ENCODE measurements at places on chromosomes 2 and 18.

GRCh38 chr2:23669413-23670244 is 257.3 kb downstream of the ATAD2B start:
- DNase-seq: no peak

GRCh38 chr2:136136931-136137330 is 19.0 kb upstream of the CXCR4 start:
- DNase-seq: peak; percentile 77

DNA sequence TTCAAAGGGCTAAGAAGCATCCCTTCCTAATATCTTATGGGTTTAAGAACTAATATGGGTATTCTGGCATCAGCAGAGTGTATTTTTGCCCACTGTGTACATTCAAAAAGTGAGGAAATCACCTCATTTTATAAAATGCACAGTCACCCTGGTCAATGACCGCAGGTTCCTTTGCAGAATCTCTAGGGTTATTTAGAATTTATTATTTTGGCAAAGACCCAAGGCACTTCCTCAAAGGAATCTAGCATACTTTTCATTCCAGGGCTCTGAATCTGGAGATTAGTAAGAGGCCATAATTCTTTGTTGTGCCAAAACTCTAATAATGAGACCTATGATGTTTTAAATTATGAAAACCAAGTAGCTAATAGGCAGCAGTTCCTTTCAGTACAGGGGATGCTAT is 27.2 kb upstream of the CDH2 start:
- DNase-seq: no peak

GRCh38 chr2:54691445-54692135 is 31.9 kb upstream of the EML6 start:
- DNase-seq: no peak

- DNase-seq: no peak
These were observed 14.1 kb downstream of the PTPN18 start for GRCh38 chr2:130369965-130370341.

- DNase-seq: no peak
These were observed 680 bp downstream of the ASNSD1 start for GRCh38 chr2:189661957-189662321.

- DNase-seq: no peak
These were observed 91.7 kb downstream of the CLIP4 start for GRCh38 chr2:29206941-29207340.

DNA sequence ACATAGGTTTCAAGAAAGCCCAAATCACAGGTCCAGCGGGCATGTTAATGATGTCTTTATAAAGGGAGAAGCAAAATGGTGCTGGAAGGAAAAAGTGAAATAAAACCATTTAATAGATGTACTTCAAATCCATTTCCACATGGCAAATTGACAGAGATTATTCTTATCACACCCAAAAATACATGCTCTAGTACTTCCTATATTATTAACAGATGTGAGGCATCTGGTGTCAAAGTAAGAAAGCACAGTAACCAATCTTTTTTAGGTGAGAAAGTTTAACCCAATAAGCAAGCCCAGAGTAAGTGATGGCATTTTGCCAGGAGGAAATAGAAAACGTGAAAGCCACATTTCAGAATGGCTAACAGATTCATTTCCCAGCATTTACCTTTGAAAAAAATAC is 128.0 kb downstream of the ABCA12 start:
- no peak for DNase-seq

GRCh38 chr2:235740821-235741220 is 247.0 kb downstream of the AGAP1 start:
- DNase-seq: no peak

GRCh38 chr2:18473241-18474181 is 86.9 kb downstream of the RDH14 start:
- DNase-seq: no peak

DNA sequence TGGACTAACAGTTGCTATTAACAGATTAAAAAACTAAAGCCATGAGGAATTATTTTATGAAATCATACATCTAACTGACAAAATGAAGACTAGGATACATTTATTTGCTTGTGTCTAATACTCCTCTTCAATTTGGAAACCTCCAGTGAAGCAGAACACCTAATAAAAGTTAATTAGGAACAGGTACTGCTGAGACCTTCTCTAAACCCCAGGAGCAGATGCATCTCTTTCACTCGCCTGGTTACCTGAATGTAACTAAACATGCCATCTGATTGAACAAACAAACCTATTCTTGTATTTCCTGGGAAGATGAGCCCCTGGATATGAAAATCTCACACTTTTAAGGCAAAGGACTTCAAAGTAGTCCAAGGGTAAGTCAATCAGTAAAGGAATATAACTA is 898.2 kb downstream of the NRXN1 start:
- DNase-seq: no peak

- DNase-seq: no peak
These were observed 49.5 kb downstream of the LBH start for GRCh38 chr2:30280596-30281434.

- no peak for DNase-seq
These were observed 192.5 kb downstream of the HAUS1 start for GRCh38 chr18:46296656-46297055.

- no peak for DNase-seq
These were observed 36.7 kb downstream of the RALB start for GRCh38 chr2:120289221-120289906.

DNA sequence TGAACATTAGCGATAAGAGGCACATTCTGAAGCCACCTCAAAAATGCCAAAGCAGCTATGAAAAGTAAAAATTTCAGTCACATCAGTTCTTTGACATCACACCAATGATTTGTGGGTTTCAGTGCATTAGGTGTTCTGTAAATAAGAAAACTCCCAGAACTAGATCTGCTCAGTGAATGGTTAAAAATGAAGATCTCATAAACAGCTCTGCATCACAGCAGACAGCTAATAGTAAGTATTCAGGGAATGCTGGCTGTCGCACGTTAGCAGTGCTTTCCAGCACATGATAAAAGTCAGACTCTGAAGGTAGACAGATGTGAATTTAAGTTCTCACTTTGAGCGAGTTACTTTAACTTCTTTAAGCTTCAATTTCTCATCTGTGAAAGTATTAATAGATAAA is 154.9 kb downstream of the SATB2 start:
- no peak for DNase-seq

DNA sequence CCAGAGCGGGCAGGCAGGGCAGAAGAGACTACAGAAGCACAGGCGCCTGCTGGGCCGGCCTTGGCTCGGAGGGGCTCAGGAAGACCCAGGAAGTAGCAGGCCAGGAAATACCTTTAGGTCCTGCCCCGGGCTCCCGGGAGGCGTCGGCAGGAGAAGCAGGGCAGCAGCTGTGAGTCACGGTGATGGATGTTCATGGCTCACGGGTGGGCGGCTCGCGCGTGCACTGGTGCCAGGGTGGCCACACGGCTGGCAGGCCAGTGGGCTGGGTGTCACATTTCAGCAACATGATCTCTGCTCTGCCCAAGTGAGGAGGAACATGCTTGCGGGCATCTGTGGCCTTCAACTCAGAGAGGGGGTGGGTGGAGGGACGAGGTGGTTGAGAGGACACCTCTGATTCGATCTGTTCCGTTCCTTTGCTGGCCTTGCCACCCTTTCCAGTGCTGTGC is 139.3 kb downstream of the KLHL29 start:
- no peak for DNase-seq

GRCh38 chr18:1559563-1559962 is 654.9 kb downstream of the ADCYAP1 start:
- no peak for DNase-seq

DNA sequence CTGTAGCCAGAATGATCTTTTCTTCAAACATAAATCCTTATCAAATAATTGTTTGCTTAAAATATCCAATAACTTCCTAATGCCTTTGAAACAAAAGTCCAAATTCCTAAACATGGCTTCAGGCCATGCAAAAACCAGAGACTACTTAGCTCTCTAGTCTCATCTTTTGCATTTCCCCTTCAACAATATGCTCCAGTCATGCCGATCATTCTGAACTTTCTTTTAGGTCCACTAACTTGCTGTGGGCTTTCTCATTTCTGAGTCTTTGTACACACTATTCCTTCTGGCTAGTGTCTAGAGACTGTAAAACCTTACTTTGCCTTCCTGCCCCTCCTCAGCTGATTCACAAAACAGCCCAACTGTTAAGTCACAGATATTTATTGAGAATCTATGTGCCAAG is 51.5 kb downstream of the VIL1 start:
- no peak for DNase-seq

DNA sequence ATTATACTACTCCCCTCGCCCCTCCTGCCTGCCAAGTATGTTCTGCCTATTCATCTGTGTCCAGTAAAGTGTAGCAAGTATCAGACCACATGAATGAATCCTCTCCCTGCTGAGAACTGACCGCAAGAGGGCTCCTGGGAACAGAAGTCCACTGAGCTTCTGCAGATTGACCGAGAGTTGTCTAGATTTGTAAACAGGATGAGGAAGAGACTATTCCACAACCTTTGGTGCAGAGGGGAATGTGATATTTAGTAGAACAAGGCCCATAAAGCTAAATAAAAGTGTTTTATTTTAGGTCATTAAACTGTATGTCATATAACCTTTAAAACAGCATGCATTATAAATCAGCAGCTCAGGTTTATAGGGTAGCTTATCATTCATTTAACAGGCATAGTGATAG is 377.0 kb downstream of the DCC start:
- DNase-seq: no peak

- no peak for DNase-seq
These were observed 233.0 kb upstream of the TNP1 start for GRCh38 chr2:217092710-217093379.

- no peak for DNase-seq
These were observed 1817.4 kb downstream of the SUCLG1 start for GRCh38 chr2:82641598-82642180.

DNA sequence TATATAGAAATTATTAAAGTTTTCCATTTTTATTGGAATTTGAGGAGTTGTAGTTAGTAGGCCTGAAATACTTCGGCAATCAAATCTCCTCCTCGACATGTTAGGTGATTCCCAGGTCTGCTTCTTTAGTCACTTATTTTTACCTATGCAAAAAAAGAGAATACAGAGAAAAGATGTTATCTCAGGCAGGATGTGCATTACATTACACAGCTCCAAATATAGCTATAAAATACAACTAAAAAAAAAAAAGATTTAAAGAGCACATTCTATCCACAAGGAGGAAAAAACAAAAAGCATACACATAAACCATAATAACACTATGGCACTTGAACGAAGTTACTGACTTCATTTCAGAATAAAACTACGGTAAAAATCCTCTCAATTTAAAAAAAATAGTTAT is 8.1 kb downstream of the STK17B start:
- peak; percentile 56 for DNase-seq

- DNase-seq: no peak
These were observed 60.7 kb downstream of the TTC27 start for GRCh38 chr2:32688541-32688940.

DNA sequence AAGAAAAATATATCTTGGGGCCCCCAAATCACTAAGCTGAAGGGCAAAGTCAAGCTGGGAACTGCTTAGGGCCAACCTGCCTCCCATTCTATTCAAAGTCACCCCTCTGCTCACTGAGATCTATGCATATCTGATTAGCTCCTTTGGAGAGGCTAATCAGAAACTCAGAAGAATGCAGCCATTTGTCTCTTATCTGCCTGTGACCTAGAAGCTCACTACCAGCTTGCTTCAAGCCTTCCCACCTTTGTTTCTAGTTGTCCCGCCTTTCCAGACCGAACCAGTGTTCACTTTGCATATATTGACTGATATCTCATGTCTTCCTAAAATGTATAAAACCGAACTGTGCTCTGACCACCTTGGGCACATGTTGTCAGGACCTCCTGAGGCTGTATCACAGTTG is 479.4 kb downstream of the METTL4 start:
- DNase-seq: no peak

GRCh38 chr2:84498150-84498799 is 18.0 kb upstream of the DNAH6 start:
- DNase-seq: no peak

DNA sequence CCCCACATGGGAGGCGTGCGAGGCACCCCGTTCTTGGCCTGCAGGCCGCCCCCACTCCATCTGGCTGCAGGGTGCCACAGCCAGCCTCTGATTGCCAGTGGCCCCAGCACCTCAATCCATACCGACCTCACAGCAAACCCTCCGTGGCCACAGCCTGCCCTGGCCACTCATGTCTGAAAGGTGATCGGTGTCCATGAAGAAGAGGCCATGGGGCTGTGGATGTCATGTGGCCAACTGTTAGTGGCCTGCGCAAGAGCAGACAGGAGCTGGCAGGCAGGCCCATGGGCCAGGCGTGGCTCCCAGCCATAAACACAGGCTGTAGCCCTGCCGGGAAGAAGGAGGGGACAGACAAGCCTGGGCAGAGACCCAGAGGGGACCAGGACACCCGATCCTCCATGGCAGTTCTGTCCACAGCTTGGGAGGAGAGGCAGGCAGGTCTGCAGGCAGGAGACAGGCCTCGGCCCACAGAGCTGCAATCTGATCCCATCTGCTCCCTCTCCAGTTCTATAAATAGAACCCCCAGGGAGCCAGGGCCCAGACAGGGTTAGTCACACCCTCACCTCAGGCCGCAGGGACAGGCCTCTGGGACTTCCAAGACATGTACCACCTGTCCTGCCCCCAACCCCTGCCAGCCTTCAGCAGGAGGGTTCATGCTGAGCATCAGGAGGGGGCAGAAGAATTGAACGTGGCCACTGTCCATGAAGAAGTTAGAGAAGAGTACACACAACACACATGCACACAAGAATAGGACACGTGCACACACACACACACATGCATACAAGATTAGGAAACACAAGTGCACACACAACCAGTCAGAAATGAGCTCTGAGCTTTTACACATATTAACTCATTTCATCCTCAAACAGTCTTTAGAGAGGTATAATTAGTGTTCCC is 16.9 kb downstream of the STEAP3 start:
- DNase-seq: no peak

- DNase-seq: no peak
These were observed 109.0 kb downstream of the SETBP1 start for GRCh38 chr18:44789710-44790109.

DNA sequence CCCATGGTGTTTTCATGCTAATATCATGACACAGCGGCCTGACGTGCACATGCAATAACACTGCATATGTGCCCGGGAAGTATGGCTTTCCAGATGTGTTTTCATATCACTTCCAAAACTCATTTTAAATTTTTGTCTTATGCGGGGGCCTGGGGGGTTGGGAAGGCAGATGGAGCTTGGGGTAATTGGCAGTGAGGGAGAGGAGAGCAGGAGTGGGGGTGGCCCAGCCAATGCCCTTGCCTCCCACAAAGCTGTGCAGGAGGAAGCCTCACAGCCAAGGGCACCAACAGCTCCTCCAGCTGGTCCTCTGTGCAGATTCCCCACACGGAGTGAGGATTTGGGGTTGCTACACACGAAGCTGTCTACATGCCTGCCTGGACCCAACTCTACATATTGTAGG is 805.2 kb downstream of the GALR1 start:
- no peak for DNase-seq

- no peak for DNase-seq
These were observed 363.7 kb upstream of the MYT1L start for GRCh38 chr2:2694746-2695145.

- no peak for DNase-seq
These were observed 590 bp downstream of the MDH1 start for GRCh38 chr2:63589148-63589958.

DNA sequence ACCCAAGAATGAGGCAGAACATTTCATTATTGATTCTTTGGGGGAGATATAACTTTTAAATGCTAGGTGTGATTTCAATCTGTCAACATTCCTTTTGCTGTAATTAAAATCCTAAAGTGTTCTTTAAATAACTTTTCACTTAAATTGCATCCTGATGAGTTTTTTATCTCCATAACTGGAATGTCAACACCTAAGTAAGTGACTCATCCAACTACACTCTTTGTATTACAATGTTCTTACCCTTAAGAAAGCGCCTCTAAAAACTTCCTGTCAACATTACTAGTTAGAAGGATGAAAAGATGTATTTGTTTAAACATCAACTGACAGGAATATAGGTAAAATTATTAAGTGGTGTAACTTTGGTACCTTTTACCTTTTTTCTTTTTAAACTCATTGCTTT is 1657.0 kb downstream of the LRP1B start:
- no peak for DNase-seq

All from CD4-positive, alpha-beta T cell treated with Interleukin-15 for 4 hours (primary cell).